Mesothelial cell of epicardium (in vitro differentiated cells): ENCODE measurements at places on chromosomes 4 and X.

- DNase-seq, result peak; percentile 60
Observed at GRCh38 chr4:75547647-75548387, 8.0 kb upstream of the ODAPH start.

DNA sequence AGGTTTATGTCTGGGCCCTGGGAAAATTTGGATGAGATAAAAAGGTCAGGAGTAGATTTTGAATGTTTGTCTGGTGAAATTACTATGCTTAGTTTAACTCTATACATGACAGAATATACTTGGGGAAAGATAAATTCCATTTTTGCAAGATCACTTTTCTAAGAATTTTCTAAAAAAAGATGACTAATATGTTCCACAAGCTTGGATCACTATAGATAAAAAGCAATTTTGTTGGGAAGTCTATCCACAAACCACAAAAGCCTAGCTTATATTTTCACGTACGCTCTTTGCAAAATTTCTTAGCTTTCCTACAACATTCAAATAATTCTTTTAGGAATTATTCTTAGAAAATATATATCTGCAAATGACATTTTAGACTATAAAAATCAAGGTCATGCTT, 20.6 kb upstream of the COQ2 start:
- no peak for DNase-seq

- DNase-seq, result no peak
Observed at GRCh38 chrX:16593801-16594200, 56.2 kb upstream of the S100G start.

DNA sequence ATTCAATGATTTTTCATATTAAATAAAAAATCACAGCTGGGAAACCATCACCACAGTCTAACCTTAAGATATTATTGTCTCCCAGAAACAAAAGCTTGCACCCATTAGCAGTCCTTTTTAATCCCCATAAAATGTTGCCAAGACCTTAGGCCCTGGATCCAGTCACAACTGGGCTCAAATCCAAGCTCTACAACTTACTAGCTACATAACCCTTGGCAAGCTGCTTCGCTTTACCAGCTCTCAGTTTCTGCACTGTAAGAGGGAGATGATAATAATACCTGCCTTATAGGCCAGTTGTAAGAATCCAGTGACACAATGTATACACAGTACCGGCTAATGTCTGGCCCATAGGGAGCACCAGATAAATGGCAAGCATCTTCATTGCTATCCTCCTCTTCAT, 400.9 kb upstream of the FGF13 start:
- DNase-seq, result no peak

DNA sequence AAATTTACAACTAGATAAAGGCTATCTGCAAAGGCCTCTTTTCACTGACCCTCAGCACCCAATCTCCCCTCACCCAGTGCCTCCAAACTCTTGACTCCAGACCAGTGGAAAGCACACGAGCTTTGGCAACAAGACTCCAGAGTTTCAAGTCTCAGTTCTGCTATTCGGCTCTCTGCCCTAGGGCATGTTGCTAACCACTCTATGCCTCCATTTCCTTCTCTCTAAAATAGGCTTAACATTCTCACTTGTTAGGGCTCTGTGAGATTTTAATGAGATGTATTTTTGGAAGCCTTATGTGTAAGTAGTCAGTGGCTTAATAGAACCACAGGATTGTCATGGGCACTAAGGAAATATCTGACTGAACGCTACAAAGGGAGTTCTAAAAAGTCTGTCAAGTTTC, 116.5 kb upstream of the IQCM start:
- no peak for DNase-seq
